Cortex of kidney (tissue), 1 donor: ENCODE measurements at places on chromosomes 5 and 9.

DNA sequence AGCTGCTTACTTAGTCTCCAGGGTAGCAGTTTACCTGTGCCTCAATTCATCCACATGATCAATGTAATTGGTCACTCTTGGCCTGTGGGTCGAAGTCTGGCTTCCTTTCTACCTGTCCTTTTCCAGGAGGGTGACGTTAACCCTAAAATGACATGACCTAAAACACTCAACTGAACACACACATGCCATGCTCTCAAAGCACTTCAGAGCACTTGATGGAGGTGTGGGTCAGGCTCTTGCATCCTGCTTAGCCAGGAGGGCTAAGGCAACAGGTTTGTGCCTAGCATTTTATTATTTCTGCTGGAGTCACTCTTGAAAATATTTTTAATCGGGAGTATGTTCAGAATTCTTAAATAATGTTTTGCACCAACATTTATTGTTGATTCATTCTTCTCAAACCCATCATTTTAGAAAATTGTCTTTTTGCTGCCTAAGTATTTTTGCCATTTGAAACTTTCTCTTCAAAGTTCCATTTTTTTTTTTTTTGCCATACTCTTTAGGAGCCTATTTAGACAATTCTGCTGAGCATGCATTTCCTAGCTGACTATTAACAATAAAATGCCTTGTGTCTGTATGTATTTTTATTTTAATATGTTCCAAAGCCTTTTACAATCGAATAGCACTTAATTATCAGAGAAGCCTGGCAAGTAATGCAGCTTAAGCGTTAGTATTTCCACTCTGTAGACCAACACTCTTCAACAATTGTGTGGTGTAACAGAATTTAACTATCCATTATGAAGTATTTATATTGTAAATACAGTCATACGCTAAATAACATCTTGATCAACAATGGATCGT, 59.1 kb downstream of the ATP10B start:
- DNase-seq = no peak

DNA sequence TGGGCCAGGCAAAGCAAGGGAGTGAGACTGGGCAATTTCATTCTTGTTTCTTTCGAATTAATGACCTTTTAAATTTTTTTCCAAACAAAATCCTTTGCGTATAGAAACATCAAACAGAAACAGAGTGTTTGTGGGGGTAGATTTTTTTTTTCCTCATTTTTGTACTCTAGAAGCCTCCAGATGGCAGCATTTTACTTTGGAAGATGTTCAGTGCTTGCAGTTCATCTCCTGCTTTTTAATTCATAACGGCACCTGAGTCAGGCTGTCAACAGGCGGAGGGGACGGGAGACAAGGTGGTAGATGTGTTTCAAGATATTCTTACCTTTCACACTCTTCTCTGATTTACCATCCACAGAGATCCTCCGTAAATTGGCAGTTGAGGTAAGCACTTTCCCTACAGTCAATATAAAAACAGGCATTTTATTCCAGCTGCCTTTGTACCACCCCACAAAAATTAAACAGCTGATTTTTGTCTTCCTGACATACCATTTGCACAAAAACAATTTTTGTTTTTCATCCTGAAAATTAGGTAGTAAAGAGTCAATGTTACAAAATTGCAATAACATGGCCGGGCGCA, 99.5 kb upstream of the FBXL17 start:
- DNase-seq = no peak

DNA sequence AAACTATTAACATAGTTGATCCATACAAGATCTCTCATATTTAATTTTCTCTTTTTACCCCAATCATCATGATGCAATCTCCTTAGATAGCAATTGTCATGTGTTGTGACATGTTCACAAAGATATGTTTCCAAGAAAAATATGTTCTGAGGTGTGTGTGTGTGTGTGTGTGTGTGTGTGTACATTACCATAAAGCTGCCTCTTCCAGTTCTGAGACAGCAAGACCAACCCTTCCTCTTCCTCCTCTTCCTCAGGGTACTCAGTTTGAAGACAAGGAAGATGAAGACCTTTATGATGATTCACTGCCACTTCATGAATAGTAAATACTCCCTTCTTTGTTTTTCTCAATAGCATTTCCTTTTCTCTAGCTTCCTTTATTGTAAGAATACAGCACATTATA, 303.3 kb upstream of the PRDM9 start:
- DNase-seq = no peak

GRCh38 chr5:146906803-146907202, 28.2 kb upstream of the PPP2R2B start:
- DNase-seq = no peak

DNA sequence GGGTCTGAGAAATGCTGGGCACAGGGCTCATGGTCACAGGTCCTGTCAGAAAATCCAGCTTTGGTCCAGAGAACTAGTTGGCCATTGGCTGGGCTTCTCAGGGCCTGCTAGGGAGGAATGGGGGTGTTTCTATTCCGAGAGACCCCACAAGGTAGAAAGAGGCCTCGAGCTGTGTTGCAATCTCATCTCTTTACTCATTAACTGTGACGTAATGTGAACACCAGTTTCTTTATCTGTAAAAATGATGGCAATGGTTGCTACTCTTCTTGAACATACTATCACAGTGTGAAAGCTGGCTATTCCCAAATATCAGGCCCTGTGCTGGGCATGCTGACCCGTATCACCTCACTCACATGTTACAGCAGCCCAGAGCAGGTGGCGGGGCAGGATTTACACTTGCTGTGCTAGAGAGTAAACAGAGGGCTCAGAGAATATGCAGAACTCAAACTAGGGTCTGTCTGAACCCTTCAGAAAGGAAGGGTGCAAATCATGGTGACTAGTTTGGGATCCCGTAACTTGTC, 35.7 kb upstream of the SLC25A51 start:
- DNase-seq = no peak

DNA sequence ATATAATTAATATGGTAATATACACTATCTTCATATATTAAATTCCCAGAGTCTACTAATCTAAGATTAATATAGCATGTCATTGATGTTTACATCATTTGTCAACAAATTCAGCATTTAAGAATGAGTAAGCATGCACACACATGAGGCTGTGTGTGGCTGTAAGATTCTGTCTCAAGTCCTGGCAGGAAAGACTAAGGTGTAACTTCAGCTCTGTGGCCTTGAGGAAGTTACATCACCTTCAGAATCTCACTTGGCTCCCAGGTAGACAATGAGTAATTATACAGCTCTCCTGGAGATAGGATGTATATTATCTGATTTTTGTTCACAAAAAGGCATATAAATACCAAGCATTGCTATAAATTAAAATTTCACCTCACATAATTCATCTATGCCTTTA, 119.4 kb upstream of the IQGAP2 start:
- DNase-seq = no peak

DNA sequence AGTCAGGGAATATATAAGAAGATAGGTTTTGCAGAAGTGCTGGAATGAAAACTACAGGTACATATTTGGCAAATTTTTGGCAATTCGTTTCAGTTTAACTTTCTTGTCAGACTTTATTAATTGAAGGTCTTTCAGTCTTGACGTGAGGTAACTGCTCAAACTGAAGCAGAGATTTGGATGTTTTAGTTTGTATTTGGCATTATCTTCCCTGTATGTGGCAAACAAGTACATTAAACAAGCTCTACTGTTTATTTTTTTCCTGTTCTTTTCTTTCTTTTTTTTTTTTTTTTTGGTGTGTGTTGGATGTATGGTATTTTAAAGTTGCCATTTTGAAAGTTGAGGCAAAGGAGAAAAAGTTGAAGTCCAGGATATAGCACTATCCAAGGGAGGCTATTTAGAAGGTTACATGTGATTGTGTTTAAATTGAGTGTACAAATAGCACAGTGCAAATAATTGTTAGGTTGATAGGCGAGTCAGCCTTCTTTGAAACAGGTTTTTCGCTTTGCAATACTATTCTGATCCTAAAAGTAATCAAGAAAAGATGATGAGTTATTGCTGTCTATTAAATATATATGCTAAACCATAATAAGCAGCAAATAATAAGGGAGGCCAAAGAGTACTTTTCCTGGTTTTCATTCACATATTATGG, 2.2 kb downstream of the PBX3 start:
- DNase-seq = no peak

DNA sequence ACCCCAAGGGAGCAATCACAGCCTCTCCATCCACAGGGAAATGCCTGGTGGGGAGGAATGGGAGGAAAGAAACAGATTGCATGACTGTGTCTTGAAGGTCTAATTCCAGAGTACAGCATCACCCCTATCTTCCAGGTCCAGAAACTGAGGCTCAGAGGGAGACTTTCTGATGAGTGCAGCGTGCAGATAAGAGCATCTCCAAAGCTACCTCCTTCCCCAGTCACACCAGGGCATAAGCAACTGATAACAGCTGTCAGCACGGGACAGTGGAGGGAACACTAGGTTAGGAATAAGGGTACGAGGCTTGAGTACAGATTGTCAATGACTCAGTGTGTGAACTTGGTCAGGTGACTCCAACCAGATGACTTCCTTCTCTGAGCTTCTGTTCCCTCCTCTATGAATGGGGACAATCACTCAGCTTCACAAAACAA, 126.9 kb downstream of the KCNIP1 start:
- no peak for DNase-seq

DNA sequence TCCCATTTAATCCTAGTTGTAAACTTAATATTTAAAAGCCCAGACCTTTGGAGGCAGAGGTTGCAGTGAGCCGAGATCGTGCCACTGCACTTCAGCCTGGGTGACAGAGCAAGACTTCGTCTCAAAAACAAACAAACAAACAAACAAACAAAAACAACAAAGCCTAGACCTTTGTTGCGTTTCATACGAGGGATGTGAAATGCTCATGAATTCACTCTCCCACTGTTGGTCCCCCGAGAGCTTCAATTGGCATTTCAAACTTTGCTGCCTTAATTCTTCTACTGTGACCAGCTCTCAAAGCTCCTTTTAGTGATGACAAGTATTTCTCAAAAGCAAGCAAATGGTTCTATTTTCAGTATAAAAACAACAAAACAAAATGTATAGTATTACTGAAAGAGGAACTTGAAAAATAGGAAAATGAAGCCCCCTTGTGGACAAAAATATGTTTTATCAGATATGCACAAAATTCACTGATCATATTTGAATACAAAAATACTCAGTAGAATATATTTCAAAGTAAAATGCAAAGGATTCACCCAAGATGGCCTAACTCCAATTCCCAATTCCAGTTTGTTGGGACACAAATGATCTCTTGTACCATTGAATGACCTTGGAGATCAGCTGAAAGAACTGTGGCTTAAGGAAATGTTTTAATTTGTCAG, 140.4 kb downstream of the ESM1 start:
- no peak for DNase-seq

GRCh38 chr5:82470185-82470994, 192.2 kb upstream of the RPS23 start:
- no peak for DNase-seq

DNA sequence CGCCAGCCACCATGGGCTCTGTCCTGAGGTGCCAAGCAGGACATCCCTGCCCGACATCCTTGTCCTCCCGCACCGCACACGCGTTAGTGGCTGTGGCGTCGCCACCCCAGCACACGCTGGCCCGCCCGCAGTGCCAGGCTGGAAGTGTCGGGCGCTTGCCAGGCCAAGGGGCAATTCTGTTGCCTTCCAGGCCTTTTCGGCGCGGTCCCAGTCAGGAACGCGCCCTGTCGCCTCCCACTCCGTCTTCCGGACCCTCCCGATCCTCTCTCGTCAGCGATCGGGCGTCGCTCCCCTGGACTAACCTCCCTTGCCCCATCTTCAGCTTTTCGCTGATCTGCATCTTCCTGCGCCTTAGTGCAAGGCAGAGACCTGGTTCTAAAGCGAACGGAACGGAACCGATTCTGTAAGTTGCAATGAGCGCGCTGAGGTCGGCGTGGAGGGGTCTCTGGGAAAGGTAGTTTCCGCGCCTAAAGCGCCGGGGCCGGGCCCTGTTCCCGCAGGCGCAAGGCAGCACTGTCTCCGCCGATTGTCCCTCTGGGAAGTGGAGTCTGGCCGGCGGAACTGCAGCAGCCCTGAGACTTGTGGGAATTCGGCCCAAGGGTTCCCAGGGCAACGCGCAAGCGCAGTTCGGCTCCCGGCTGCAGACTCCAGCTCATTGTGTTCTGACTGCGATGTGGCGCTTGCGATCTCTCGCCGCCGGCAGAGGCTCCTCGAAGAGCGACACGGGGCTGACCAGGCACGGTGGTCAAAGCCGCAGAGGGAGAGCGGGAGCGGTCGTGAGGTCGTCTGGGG, at the start of gene ZNF454:
TSS of gene ZNF454 (plus strand) at position 630 of the 792 bp plus-strand sequence. CDS start 1,594 bp downstream, outside the sequence.
- no peak for DNase-seq

GRCh38 chr9:38214432-38214831, 145.4 kb upstream of the SHB start:
- DNase-seq = no peak

GRCh38 chr9:33167972-33168461, 881 bp upstream of the B4GALT1 start:
- no peak for DNase-seq

GRCh38 chr9:121921444-121921843, 171.7 kb downstream of the TTLL11 start:
- DNase-seq = no peak

GRCh38 chr9:82404196-82404870, 415.8 kb downstream of the SPATA31D1 start:
- no peak for DNase-seq

DNA sequence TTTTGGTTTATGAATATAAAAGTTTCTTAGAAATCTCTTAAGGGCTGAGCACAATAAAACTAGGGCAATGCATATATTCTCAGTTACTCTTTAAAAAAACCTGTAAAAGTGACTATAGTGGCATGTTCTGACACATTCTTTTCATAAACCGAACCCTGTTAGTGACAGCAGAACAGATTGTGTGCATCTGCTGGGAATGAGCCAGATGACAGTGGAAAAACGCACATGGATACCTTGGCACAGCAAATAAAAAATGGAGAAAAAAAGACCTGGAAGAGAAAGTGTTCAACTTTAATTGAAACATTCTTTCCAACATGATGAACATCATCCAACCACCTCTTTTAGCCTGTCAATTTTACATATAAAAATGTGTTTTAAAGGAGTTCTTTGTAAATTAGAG, 12.7 kb downstream of the MEF2C start:
- DNase-seq = no peak

DNA sequence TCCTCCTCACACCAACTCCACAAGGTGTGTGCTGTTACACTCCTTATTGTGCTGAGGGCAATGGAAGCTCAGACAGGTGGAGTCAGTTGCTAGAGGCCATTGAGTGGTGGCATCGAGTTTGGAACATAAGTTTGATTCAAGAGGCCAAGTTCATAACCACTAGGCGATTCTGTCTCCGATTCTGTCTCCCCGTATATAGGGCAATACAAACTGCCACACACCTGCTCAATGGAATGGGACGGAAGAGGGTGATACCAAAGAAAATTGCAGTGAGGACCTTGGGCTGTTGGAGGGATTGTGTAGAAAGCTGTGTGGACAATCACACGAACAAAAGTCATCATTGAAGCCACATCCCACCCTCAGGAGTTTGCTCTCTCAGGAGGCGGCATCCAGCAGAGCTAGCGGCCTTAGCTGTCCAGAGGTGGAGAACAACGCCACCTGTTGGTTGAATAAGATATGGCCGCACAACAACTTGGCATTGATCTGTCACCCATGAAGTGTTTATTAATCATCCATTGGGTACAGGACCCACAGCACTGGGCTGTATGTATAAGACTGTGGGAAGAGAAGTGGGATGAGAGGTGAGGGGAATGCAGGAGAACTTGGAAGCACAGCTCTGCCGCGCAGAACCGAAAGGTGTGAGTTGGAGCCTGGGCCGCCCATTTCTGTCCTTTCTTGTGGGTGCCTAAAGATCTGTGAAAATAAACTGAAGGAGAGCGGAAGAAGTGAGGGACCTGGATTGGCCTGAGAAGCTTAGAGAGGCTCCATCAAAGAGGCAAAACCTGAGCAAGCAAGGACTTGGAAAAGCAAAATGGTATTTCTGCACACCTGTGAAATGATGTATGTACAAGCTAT, 16.1 kb upstream of the NEUROG1 start:
- no peak for DNase-seq

GRCh38 chr9:34993502-34994259, 4.1 kb downstream of the DNAJB5 start:
- no peak for DNase-seq
